RPMI7951 (cell line): ENCODE measurements at places on chromosomes 2 and 18. TPM values are rescaled to one million over a fixed set of nuclear protein-coding genes. Genes with fewer than 3 reads are reported as not detected.

- peak; percentile 26 for DNase-seq
Observed at GRCh38 chr2:7788736-7789135, 871.5 kb downstream of the RNF144A start.

GRCh38 chr2:64238799-64239198 lies 94.6 kb upstream of the PELI1 start:
- no peak for DNase-seq

GRCh38 chr2:96524482-96525210 lies 11.9 kb upstream of the ARID5A start:
- peak; percentile 42 for DNase-seq

GRCh38 chr2:48755473-48755872 lies at the start of gene LHCGR:
TSS of gene LHCGR (minus strand) at chr2:48755724. CDS start at chr2:48755671, 53 bp downstream.
- no peak for DNase-seq

DNA sequence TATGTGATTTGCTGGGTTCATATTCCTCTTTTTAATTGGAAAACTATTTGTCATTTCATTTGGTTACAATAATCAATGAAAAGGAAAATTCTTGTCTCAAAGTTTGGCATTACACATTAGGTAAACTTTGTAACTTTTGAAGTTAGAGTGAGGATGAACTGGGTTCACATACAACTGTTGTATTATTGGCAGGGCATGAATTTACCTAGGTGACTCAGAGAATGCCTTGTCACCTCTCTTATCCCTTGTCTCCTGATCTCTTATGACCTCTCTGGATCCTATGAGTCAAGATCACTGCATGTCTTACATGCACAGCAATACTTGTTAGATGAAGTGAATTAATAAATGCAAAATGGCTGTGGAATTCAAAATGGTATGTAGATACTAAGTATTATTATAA lies 563.4 kb upstream of the GCFC2 start:
- no peak for DNase-seq

GRCh38 chr2:238027591-238028415 lies 33.0 kb upstream of the SCLY start:
- no peak for DNase-seq

DNA sequence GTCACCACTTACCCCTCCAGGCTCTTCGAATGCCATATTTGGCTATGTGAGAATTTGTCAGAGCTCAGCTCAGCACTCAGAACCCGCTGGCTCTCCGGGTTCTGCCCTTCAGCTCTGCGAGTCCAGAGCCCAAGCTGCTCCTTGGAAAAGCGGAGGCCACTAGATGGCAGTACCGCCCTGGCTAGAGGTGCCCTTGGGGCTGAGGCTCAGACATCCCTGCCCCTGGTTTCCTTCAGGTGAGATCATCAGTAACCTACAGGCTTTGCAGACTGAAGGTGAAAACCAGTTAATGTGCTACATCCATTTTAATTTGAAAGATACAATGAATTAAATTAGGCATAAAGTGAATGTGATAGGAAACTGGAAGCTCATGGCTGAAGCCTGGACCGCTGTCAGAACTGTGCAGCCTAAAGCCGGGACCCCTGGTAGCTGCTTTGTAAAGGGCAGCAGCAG lies 285.6 kb downstream of the AGAP1 start:
- peak; percentile 58 for DNase-seq

DNA sequence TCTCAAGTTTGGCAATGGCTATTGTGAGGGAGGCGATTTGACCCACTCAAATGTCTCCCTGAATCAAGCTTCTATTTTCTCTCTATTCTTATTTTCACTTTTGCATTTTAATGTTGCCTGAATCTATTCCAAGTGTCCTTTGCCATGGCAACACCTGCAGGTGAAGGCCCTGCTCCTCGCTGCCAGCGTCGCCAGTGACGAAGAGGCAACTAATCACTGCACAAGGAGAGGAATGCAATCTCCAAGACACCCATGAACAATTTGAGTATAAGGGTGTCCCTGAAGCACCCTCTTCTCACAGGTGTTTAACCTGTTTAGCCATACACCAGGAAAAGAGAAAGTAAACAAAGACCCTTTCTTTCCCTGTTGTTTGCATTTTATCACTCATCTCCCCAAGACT lies 165.6 kb upstream of the VRK2 start:
- no peak for DNase-seq

DNA sequence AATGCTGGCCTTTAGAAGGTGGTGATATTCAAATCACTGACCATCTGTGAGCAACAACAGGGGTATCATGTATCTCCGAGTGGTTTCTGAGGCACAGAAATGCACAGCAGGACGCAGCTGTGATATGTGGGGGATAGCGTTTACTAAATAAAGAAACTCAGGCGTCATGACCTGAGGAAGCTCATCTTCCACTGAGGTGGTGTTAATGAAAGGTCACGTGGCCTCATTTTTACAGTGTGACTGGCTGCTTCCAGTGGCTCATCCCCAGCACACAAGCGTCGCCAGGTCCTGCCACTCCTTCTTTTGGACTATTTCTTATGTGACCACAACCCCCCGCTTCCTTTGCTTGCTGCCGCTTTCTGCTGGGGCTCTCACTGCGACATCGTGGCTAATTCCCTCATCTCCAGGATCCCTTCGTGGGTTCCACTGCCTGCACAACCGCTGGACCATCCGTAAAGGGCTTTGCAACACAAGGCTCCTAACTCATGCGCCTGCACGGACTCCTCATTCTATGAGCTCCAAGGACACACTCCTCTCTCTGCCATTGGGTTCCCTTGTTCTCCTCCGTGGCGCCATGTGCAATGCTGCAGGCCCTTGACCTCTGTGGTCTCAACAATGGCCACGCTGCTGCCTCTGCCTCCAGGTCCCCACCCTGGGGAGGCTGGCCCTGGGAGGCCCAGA lies 109.3 kb downstream of the MBP start:
- DNase-seq, result no peak

NOP58 gene
- total RNA-seq, result 71.9 and 76.7 TPM in 2 replicates

DSEL gene
- 0.48 and 0.68 TPM in 2 replicates for total RNA-seq

DNA sequence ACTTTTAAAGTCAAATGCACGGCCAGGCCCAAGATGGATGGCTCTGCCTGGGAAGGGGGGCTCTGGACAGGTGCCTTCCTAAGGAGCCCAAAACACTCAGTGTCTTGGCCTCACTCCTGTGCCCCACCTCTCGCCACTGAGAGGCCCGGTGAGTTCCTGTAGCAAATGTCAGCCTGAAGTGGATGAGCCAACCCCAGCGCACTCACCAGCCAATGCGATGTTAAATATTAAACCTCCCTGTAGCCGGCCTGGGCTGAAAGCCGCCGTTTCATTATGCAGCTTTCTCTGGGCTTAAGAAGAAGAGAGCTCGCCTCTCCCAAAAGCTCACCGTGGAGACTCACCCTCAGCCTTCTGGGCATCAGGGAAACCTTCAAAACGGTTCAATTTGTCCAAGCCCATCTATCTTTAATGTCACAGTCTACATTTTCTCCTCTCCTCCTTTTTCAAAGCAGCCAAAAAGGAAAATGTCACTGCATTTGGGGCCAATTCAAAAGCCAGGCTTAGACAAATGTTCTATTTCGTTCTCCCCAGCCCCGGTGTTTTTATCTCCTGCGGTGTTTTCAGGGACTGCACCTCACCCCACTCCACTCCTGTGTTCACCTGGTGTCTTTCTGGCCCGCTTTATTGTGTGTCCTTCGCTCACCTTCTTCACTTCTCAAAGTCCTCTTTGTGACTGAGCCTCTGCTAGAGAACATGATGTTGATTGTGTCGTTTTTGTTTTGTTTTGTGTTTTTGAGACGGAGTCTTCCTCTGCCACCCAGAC lies 124.0 kb downstream of the NRP2 start:
- no peak for DNase-seq

GRCh38 chr2:146429366-146429765 lies 1415.5 kb upstream of the ACVR2A start:
- no peak for DNase-seq

- no peak for DNase-seq
Observed at GRCh38 chr2:11145350-11145749, 9.9 kb upstream of the SLC66A3 start.

GRCh38 chr2:120468136-120468535 lies 122.2 kb downstream of the INHBB start:
- DNase-seq, result no peak

- peak; percentile 97 for DNase-seq
Observed at GRCh38 chr2:203804070-203804469, 63.5 kb upstream of the CTLA4 start.

GRCh38 chr2:148560496-148560895 lies 84.1 kb upstream of the EPC2 start:
- DNase-seq, result peak; percentile 40

APCDD1 gene
- 1.6 and 4.7 TPM in 2 replicates for total RNA-seq

GPR35 gene
- 0.10 and 0.12 TPM in 2 replicates for total RNA-seq

TMEFF2 gene
- 0.10 and 0.12 TPM in 2 replicates for total RNA-seq

FAM237A gene
- not detected in 2 replicates for total RNA-seq

KIF5C gene
- 0.12 and 0.29 TPM in 2 replicates for total RNA-seq

GRCh38 chr18:48992791-48993555 lies 42.2 kb upstream of the SMAD7 start:
- no peak for DNase-seq

DNA sequence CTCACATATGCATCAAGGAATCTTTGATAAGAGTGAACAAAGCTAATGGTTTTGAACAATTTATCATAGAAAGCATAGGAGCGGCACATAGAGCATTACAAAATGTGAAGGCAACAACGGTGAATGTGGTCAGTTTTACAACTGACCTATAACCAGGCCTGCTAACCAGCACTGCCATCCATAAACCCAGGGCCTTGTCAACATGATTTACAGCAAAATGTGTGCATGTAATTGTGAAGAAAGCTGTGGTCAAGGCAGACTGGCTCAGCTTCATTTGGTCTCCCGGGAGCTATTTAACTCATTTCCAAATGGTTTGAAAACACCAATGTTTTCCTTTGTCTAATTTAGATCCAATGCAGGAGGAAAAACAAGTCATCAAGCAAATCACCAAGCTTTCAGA lies 119.8 kb downstream of the DHRS9 start:
- no peak for DNase-seq

RBM43 gene
- total RNA-seq, result 4.4 and 5.6 TPM in 2 replicates

- DNase-seq, result peak; percentile 80
Observed at GRCh38 chr2:160210599-160211138, 10.6 kb upstream of the ITGB6 start.

GLS gene
- total RNA-seq, result 108 and 128 TPM in 2 replicates

DNA sequence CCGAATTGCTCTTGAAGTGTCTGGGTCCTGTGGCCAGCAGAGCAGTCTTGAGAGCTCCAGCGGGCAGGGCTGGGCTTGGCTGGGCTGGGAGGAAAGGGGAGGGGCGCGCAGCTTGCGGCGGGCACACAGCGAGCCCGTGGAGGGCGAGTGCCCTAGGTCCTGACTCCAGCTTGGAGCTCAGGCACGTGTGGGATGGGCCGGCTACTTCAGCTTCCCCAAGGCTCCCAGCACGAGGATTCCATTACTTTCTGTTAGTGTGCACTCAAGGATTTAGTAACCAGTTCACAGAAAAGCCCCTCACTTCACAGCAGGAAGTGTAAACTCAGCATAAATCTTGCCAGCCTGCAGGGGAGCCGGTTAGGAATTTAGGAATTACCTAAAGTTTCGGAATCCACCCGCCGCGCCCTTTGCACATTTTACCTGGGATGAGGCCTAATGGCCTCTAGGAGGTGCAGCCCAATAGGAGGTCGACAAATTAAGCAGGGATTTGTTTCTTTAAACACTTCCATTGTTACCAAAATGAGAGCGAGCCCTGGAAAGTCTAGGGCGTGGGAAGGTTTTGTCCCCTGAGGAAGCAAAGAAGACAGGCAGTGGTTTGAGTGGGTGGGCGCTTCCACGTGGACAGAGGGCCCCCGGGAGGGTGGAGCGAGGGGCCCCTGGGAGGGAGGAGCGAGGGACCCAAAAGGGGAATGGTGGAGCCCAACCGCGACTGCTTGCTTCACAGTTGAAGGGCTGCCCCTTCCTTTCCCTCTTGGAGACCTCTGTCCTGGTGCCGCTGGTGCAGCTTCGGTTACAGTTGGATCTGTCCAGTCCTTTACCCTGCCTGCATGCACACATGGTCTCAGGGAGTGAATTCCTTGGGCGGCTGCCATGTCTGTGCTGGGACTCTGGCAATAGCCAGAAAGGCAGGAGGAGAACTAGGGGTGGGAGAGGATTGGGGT lies 93.3 kb downstream of the CTAGE1 start:
- DNase-seq, result peak; percentile 61

- no peak for DNase-seq
Observed at GRCh38 chr2:15834381-15835031, 105.8 kb upstream of the MYCN start.

- peak; percentile 47 for DNase-seq
Observed at GRCh38 chr2:20516646-20517341, 69.9 kb downstream of the RHOB start.

- DNase-seq, result no peak
Observed at GRCh38 chr2:65021709-65022108, 32.5 kb downstream of the SLC1A4 start.

MATN3 gene
- total RNA-seq, result 5.3 and 6.0 TPM in 2 replicates

DNA sequence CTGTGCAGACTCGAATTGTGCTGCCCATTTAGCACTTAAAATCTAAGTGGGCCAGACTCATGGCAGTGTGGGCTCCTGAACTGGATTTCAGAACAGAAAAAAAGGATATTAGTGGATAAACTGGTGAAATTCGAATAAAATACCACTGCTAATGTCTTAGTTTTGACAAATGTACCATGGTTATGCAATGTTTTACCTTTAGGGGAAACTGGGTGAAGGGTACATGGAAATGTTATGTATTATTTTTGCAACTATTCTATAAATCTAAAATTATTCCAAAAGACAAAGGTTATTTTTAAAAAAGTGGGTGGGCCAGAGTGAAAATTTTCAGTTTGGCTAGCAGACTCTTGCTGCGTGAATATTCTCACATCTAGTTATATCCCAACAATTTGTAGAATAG lies 260.6 kb upstream of the CCDC68 start:
- DNase-seq, result no peak

INPP5D gene
- 0.24 and 1.1 TPM in 2 replicates for total RNA-seq

DNA sequence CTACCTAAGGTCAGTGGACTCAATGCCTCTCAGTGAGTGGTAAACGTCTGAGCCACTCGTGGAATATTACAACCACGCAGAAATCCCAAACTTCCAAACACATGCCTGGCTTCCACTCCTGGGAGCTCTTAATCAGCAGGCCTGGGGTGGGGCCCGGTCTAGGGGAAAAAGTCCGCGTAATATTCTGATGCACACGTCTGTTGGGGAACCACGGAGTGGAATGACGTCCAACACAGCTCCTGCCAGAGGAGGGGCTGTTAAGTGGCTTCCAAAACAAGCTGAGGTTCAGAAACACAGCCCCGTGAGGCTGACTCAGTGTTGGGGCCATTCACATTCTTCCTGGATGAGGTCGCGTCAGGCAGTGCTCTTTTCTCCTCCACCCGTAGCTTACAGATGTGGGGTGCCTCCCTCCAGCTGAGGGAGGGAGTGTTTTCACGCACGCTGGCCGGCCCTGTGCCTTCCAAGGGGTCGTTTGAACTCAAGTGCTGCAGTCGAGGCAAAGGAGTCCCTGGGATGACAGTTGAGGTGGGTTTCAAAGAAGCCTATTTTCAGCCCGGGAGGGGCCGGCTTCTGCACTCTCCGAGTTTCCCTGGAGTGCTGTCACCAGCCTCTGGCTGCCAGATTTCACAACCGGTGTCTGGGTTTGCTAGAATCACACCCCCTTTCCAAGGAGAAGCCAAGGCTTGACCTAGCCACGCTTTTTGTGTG lies 73.1 kb downstream of the ACKR3 start:
- peak; percentile 98 for DNase-seq
